DMS79 treated with DMSO at 0.1 percent for 48 hours (cell line): ENCODE measurements at places on chromosomes 1 and 21.
A peak's percentile ranks its signal among the peaks of the same experiment; 100 is the strongest.

DNA sequence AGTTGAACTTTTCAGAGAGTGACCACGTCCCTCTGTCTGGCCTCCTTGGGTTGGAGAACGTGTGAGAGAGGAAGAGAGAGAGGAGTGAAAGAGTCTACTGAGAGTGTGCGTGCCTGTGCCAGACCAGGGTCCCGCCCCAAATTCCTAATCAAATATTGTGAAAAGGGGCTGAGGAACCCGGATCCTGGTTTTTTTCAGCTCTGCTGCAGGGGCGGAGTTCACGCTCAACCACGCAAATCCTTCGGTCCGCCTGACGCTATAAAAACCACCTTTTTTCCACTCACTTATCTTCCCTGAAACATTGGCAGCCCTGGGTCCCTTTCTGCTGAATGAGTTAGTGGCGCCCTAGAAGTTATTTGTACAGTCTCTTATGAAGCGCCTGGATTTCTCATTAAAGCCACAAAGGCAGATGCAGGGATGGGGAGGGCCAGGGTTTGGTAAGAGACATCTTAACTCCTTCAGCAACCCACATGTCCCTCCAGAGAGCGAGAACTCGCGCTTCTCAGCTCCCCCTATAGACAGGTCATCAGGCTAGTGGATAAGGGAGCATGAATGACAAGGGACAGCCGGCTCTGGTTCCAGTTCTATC is at the start of gene FMOD:
FMOD (minus strand) TSS at position 86 of the 589 bp plus-strand sequence. CDS start 2,852 bp downstream, outside the sequence.
- peak; percentile 16 for DNase-seq

GRCh38 chr1:53918343-53918742 is 24.4 kb downstream of the DIO1 start:
- no peak for DNase-seq

GRCh38 chr1:38082769-38083263 is 36.2 kb upstream of the POU3F1 start:
- DNase-seq = no peak

- no peak for DNase-seq
Observed at GRCh38 chr1:54980528-54981241, at the start of gene TMEM61. Gene TMEM61 (plus strand): TSS chr1:54980628. CDS start chr1:54981066, 438 bp downstream.

DNA sequence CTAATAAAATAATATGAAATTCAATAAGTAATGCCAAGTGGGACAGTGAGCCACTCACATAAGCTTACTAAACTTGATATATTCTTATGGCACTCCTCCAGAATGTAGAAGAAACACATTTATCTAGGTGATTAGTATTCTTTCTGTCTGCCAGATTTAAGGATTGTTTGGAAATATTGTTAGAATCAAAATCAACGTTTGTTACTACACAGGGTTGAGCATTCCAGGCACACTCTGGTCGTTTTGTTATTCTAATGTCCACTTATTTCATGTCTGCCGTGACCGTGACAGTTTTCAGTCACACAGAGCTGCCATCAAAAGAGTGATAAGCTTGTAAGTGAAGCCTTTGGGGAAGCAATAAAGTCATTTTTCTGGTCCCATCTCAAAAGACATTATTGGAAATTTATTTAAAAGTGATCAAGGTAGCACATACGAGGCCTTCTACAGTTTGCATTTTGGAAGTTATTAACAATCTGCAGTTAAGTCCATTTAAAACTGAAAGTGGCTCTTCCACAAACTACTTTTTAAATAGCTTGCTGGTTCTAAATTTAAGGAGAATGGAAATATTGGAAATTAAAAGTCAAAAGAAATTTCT is 38.0 kb downstream of the NFIA start:
- peak; percentile 52 for DNase-seq

GRCh38 chr1:175494011-175494554 is 249.3 kb downstream of the TNR start:
- no peak for DNase-seq

DNA sequence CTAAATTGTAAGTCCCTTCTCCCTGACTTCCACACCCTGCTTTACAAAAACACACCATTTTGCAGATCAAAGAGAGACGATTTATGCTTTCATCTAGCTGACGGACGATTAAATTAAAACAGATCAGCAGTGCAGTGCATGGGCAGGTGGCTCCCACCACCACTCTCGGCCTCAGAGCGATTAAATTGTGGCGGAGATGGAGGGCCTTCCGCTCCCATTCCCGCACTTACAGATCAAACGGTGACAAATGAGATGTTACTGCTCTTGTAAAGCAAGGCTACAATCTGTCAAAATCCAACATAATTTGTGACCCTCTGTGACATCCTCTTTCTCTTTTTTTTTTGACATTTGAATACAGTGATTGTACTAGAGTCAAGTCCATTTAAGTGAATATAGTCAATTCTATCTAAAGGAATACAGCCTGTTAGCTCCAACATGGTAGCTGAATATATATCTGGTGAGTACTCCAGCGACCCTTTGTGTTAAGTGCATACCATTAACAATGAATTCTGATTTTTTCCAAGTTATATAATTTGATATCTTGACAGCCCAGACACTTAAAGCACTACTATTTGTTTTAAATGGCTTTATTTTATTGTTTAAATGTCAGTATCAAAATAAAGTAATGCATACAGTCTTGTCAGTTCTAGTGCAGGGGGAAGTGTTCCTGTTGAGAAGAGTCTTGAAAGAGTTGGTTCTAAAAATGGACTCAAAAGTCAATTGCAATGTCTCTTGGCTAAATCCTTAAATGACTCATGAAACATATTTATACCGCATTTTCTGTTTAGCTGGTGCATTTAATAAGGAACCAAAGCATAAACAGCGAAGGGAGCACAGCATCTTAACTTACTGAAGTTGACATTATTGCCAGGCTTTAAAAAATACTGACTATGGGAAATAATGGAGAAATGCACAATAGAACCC is 109.0 kb downstream of the ESRRG start:
- DNase-seq = no peak

GRCh38 chr21:46666941-46667740 is 31.7 kb downstream of the PRMT2 start:
- peak; percentile 32 for DNase-seq

- no peak for DNase-seq
Observed at GRCh38 chr1:25482211-25482610, 51.5 kb downstream of the MACO1 start.

- no peak for DNase-seq
Observed at GRCh38 chr1:67768480-67768879, 64.8 kb downstream of the GNG12 start.

GRCh38 chr1:68223687-68224086 is 8.6 kb downstream of the WLS start:
- no peak for DNase-seq

- DNase-seq = no peak
Observed at GRCh38 chr21:31078216-31078615, 39.9 kb upstream of the KRTAP19-8 start.

DNA sequence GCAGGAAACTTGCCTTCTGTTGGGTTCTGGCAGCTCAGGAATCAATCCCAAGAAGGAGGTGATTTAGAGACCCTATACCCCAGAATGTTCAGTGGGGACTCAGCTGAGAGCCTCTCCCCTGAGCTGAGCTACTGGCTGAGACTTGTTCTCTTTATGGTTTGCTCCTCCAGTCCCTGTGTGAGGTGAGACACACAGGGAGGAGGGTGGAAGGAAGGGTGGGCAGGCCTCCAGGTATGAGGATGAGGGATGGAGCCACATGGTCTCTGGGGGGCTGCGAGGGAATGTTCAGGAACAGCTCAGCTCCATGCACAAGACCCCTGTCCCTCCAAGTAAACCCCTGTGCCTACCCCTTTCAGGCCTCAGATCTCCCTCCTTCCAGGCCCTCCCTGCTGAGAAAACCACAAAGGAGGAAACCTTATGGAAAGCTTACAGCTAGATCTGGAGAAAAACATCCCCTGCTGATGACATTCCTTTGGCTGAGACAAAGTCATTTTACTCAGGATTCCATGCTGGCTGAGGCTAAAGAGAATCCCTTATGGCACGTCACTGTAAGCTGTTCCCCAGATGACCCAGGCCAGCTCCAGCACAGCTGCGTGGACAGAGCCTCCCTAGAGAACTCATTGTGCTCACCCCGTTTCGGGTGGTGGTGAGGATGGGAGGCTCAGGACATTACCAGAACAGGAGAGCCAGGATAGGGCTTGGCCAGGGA is 91.5 kb upstream of the IPO9 start:
- DNase-seq = no peak

- peak; percentile 75 for DNase-seq
Observed at GRCh38 chr1:11681071-11681771, at the start of gene MAD2L2. Gene MAD2L2 (minus strand): TSS chr1:11681148. CDS start chr1:11680601, 547 bp downstream.

DNA sequence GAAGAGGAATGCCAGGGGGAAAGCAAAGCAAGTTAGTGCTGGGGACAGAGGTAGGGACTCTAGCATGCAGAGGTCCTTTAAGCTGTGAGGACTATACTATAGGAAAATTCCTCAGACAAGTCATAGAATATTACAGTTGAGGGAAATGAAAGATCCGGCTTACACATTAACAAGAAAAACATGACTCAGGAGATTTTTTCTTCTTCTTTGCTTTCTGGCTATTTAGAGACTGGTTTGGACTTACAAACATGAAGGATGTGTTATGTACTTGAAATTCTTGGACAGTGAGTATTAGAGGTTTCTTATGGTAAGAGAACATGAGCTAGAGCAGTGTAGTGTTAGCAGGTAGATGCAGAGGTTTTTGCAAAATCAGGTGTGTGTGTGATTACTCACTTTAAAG is 24.9 kb downstream of the USP25 start:
- DNase-seq = no peak

DNA sequence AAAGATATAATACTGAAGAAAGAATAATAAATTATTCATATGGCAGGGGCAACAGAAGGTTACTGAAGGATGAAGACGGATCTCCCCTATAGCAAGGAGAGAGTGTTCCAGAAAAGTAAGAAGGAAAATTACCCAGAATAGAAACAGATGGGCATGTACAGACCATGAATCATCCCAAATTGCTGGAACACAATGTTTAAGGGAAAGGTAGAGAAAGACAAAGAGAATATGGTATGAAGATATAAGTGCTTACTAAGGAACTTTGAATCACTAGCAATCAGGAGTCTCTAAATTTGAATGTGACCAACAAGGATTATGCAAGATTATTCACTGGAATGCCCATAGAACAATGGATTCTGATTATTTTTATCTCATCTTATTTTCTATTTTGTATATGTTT is 375.4 kb downstream of the COL11A1 start:
- DNase-seq = no peak

DNA sequence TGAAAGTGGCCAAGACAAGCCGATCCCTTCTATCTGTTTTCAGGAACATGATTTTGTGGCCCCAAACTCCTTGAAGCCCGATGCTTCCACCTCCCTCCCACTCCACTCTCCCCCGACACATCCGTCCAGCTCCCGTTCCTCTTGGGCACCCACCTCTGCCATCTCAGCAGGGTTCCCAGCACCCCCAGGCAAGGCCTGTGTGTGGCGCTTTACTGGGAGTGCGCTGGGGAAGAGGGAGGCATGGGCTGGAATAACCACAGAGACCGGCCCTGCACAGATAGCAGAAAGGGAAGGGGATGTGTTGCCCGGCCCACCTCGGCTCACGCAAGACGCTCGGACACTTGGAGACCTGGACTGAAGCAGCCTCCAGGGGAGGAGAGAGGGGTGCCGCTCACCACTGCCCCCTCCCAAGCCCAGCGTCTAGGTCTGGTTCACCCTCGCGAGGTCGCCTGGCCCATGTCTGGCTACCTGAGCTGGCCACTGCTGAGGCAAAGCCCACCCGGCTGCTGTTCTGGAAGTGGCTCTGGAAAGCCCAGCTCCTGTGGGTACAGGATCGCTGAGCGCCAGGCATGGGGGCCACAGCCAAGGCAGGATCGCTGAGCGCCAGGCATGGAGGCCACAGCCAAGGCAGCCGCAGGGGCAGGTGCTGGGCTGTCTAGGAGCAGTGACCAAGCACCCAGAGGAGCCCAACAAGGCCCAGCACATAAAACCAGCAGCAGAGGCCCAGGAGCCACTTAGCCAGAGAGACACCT is 23.8 kb upstream of the COL18A1 start:
- DNase-seq = no peak

GRCh38 chr1:229199261-229200243 is 71.4 kb upstream of the RAB4A start:
- no peak for DNase-seq

DNA sequence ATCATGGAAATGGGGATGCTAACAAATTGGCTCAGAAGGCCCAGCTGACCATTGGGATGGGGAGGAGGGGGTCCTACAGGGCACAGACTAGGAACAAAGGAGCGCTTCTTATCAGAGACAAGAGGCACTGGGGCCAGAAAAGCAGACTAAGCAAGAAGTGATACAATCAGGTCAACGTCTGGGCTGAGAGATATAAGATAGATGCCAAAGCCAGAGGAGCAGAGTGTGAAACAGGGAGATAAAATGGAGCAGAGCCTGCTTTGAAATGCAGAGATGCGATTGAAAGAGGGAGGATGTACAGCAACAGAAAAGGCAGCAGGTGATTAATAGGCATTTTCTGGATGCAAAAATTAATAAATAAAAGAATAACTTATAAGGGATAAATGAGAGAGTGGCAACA is 127.5 kb upstream of the SAMSN1 start:
- no peak for DNase-seq

DNA sequence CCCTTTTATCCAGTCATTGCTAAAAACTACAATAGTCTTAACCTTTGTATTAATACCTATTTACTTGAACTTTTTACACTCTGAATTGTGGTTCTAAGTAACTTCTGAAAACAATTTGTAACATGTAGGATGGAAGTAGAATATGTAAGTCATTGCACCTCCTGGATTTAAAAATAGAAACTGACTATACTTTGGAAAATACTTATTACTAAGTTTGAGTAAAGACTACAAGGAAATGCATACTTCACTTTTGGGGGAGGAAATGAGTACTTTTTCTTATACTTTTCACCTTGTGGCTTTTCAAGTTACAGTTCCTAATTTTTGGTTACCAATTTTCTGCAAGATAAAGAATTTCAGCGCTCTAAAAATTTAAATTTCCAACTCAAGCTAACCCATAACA is 8.7 kb downstream of the RGS18 start:
- DNase-seq = no peak

DNA sequence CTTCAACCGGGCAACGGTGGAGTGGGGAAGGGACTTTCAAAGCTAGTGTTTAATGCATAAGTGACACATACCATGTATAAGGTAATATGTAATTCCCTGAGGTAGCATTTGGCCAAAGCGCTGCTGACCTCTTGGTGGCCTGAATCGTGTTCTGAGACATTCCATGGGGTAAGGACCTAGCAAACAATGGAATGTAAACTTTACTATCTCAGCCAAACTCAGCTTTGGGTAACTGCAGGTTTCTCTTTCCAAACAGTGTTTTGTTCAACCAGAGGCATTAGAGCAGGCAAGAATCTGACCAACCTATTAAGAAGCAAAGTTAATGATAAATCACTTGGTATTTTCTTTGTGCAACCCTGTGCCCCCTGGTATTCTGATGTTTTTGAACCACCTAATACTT is 22.0 kb downstream of the TGFB2 start:
- DNase-seq = no peak
